ENCODE measurements at places on chromosomes 1 and 21.

GRCh38 chr1:27233667-27234048, 774 bp upstream of the WDTC1 start:
- no peak for DNase-seq

DNA sequence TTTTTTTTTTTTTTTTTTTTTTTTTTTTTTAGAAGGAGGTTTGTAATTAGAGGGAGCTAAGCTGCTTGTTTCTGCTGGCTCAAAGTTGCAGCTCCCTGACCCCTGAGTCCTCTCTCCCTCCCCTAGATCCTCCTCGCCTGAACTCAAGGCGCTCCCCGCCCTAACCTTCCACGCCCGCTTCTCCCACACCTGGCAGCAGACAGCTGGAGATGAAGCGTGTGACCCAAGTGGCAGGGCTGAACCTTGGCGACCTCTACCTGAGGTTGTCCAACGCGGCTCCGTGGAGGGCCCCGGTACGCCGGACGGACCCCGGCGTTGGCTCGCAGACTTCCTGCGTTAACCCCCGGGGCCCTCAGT, 795 bp downstream of the NGF start:
- DNase-seq: no peak

- no peak for DNase-seq
Observed at GRCh38 chr1:180577361-180577760, 18.6 kb downstream of the OVAAL start.

- no peak for DNase-seq
Observed at GRCh38 chr1:10900251-10900651, 103.8 kb upstream of the CASZ1 start.

DNA sequence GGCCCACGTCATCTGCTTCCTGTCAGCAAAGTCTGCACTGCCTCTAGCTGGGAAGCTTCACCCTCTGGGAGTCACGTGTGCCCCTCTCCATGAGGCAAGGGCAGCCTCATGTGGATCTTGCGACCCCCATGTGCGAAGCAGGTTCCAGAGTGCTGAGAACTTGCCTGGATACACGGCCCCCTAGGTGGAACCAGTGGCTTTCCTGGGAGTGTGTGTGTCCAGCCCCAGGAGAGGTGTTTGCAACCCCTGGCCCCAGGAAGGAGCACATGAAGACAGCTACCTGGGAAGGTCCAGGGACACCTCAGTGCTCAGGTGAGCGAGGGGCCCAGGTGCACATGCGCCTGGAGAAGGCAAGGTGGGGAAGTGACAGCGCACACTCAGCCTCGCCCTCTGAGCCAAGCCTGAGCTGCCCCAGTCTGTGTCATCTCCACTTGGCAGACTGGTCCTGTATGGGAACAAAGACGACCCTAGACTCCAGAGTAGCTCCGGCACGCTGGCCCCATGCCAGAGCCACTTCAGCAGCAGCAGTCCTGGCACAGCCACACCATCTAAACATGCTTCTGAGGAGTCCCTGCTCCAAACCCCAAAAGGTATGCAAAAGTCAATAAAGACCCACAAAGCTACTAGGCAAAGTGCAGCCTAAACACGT, 8.9 kb downstream of the LSS start:
- DNase-seq: no peak

GRCh38 chr1:150696162-150696561, 792 bp downstream of the GOLPH3L start:
- no peak for DNase-seq

DNA sequence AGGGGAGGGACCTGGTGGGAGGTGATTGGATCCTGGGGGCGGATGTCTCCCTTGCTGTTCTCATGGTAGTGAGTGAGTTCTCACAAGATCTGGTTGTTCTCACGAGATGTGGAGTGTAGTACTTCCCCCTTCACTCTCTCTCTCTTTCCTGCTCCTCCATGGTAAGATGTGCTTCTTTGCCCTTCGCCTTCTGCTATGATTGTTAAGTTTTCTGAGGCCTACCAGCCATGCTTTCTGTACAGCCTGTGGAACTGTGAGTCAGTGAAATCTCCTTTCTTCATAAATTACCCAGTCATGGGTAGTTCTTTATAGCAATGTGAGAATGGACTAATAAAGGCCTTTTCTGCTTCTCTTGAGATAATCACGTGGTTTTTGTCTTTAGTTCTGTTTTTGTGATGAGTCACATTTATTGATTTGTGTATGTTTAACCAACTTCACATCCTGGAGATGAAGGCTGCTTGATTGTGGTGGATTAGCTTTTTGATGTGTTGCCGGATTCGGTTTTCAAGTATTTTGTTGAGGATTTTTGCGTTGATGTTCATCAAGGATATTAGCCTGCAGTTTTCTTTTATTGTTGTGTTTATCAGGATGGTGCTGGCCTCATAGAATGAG, 45.5 kb downstream of the RABGAP1L start:
- DNase-seq: no peak

DNA sequence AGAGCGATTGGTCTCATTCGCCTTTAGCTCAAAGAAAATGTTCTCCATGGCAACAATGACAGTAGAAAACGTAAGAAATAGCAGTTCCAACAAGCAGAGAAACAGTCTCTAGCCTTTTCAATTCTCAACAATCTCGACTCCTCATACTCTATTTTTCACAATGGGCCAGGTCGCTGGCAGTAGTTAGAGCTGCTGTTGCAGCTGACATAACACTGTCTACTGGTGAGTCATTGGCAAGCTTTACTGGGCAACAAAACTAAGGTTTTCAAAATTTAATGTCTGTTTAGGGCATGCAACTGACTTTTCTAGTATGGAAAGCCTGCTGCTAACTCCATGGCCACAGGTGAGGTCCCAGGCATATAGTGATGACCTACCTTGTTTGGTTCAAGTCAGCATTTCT, 221.1 kb upstream of the KAZN start:
- no peak for DNase-seq

- no peak for DNase-seq
Observed at GRCh38 chr1:27931759-27932158, 3.0 kb upstream of the SMPDL3B start.

DNA sequence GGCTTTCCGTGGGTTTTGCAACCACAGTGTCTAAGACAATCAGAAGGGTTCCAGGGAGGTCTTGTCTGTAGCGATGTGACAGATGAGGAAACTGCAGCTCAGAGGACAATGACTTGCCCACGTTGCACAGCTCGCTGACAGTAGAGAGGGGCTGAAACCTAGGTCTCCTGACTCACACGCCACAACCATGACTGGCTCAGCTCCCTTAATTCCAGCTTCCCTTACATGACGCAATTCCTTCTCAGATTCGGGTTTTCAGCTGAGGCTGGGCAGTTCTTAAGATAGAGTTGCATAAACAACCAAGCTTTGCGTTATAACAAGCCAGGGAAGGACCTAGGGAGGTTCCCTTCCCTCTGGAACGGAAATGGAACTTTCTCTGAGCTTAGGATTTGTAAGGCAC, 36.3 kb downstream of the DHCR24 start:
- DNase-seq: no peak

DNA sequence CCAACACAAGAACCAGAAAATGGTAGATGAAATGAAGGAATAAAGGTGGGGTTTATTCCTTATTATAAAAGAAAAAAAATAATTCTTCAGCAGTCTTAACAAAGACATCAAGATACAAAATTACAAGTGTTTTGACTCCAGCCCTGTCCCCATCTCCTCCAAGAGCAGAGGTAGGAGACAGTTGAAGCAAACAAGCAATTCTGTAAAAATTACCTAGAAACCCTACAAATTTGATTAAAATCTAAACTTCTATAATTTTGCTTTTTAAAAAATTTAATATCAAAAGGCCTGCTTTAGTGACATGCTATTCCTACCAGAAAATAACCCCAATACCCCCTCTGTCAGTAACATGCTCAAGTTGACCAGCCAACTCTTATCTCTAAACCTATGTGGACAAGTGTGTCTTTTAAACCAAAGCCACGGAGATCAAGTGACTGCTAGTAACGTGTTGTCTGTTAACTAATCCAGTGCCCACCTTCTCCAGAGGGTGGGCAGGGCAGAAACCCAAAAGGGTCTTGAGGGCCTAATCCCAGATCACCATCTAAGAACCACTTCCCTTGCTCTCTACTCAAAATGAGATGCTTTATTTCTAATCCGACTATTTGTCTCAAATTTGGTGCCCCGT, 8.4 kb downstream of the GLUL start:
- no peak for DNase-seq

GRCh38 chr1:14697353-14697752, 98.9 kb downstream of the KAZN start:
- no peak for DNase-seq

- no peak for DNase-seq
Observed at GRCh38 chr21:42247716-42248115, 28.8 kb downstream of the ABCG1 start.

GRCh38 chr1:54842963-54843362, 41.8 kb upstream of the TTC22 start:
- peak; percentile 77 for DNase-seq

- DNase-seq: no peak
Observed at GRCh38 chr1:78222225-78222959, 176.6 kb downstream of the GIPC2 start.

GRCh38 chr1:184296466-184297243, 90.2 kb upstream of the C1orf21 start:
- no peak for DNase-seq

- DNase-seq: no peak
Observed at GRCh38 chr1:31434101-31434871, 21.3 kb downstream of the SERINC2 start.
